ENCODE measurements at places on chromosomes 5 and 9.

GRCh38 chr9:94600258-94600657 is 6.6 kb upstream of the FBP2 start:
- no peak for DNase-seq

- no peak for DNase-seq
These were observed 99.4 kb downstream of the MTREX start for GRCh38 chr5:55407059-55407684.

DNA sequence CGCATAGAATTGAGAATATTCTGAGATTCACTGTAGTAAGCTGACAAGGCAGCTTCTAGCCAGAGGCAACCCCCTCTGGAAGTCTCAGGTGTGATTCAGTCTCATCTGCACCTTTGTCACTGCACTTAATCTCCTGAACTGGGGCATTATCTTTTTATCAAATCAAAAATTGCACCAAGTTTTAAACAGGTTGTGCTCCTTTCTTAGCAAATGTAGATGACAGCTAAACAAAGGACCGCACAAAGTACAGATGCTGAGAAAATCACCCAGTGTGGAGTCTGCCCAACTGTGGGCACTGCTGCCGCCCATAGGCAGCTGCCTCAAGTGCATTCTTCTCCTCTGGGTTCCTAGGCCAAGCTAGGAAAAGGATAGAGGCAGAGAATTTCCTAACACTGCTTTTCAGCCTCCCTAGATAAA is 51.1 kb downstream of the STARD4 start:
- DNase-seq = no peak

- no peak for DNase-seq
These were observed 28.2 kb downstream of the ERGIC1 start for GRCh38 chr5:172862165-172862801.

DNA sequence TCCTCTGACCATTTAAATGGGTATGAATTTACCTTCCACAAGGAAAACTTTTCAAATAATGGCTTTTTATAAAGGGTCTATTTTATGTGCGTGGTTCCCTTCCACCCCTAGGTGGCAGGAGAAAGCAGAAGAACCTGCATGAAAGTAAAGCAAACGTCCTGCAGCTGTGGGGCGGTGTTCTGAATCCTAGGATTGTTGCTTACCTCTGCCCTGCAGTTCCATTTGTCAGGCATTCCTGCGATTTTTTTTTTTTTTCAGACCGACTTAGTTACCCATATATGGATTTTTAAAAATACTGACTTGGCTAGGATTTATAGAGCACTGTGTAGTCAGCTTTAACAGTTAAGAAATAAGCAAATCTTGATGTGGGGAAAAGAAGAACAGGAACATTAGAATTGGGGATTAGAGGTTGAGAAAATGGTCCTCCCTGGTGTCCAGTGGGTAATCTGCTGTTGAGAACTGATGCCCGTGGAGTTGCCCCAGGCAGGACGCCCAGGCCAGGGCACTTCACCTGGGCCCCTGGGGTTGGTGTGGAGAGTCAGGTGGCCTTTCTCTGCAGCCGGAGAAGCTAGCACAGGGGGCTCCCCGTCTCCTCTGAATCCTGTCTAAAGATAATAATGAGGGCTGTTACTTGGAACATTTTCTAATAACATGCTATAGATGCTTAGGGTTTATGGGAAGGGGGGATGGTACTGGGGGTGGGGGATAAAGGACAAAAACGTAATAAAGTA is 30.4 kb upstream of the LTC4S start:
- DNase-seq = peak; percentile 23

GRCh38 chr5:176849611-176850227 is 39.4 kb downstream of the UNC5A start:
- DNase-seq = no peak

GRCh38 chr5:111737716-111738115 is 19.3 kb downstream of the NREP start:
- DNase-seq = no peak

GRCh38 chr5:178289438-178289837 is 56.8 kb upstream of the PHYKPL start:
- no peak for DNase-seq

- no peak for DNase-seq
These were observed 2332.8 kb upstream of the C9orf72 start for GRCh38 chr9:29906065-29906464.

GRCh38 chr9:19550009-19550408 is 141.2 kb downstream of the ACER2 start:
- no peak for DNase-seq

DNA sequence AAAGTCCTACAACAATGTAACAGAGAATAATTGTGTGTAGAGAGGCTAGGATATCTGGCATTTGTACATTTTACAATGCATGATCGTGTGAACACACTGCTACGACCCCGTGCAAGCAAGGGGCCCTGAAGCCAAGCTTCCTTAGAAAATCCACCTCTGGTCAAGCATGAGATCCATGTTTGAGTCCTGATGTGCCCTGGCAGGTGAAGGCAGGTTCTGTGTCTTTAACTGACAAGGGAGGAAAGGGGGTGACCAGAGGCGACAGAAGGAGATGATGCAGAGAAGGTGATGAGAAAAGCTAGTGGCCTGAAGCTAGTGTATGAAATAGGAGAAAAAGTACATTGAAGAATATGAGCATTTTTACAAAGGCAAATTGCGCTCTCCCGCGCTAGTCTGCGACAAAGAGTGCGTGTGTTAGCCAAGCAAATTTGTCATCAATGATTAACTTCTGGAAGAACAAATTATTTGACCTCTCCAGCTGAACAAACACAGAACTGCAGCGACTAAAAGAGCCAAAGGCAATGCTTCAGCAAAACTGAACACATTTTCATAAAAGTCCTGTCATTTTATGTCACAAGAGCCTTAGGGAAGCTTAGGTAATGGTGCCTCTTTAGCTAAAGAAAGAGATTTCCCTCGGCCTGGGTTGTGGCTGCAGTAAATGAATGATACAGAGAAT is 101.7 kb upstream of the DAPK1 start:
- DNase-seq = no peak

DNA sequence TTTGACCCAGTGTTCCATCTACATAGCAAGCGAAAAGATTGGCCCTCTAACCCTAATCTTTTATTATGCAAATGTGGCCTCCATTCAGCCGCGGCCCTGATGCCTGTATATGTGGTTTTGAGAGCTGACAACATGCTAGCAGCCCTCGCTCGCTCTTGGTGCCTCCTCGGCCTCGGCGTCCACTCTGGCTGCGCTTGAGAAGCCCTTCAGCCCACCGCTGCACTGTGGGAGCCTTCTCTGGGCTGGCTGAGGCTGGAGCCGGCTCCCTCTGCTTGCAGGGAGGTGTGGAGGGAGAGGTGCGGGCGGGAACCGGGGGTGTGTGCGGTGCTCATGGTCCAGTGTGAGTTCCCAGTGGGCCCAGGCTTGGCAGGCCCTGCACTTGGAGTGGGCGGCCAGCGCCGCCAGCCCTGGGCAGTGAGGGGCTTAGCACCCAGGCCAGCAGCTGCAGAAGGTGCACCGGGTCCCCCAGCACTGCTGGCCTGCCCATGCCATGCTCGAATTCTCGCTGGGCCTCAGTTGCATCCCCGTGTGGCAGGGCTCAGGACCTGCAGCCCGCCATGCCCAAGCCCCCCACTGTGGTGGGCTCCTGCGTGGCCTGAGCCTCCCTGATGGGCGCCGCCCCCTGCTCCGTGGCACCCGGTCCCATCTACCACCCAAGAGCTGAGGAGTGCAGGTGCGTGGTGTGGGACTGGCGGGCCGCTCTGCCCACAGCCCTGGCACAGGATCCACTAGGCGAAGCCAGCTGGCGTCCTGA is 757.5 kb upstream of the CTNND2 start:
- no peak for DNase-seq

DNA sequence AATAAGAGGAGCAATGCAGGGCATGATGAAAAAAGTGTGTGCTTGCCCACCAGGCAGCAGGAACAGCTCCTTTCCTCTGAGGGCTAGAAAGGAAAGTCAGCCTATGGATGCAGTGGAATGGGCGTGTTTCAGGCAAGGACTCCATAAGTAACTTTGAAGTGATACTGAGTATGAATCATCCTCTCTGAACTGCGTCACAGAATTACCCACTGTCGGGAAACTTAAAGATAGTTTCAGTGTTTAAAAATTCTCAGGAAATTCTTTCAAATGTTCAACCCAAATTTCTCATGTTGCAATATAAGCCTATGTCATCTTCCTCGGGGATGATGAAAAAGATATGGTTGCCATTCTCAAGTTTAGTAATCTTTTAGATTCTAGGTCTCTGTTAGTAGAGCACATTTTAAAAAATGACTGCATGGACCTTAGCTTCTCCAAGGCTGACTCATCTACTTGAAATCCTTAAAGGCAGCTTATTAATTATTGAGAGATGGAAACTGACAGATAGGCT is 27.7 kb downstream of the PTCD2 start:
- DNase-seq = no peak

- no peak for DNase-seq
These were observed 500.0 kb downstream of the PTPRD start for GRCh38 chr9:10112798-10113197.

- no peak for DNase-seq
These were observed 411.8 kb downstream of the CDH10 start for GRCh38 chr5:24232929-24233498.

DNA sequence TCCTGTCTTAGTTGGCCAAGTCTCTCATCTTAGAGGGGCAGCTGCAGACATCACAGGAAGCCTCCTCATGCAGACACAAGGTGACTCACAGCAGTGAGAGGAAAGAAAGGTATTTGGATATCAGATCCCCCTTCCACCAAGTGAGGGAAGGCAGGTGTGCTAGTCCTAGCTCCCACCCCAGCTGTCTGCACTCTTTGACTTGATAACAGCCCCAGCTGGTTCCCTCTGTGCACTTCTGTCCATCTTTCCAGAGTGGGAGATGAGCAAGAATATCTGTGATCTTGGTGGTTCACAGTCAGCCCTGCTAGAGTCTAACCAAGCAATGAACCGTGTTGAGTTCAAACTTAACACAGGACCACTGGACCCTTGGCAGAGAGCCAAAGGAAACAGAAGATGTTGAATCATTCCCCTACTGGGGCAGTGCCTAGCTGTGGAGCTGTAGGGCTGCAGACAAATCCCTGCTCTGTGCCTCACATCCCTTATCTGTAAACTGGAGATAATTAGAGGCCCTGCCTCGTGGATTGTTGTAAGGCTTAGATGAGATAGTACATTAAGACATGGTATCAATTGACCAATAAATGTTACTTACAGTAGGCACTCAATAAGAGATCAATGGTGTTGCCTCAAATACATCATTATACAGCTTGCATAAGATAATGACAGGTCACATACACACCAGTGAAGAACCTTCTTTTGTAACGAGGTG is 39.1 kb downstream of the SH3RF2 start:
- DNase-seq = no peak

DNA sequence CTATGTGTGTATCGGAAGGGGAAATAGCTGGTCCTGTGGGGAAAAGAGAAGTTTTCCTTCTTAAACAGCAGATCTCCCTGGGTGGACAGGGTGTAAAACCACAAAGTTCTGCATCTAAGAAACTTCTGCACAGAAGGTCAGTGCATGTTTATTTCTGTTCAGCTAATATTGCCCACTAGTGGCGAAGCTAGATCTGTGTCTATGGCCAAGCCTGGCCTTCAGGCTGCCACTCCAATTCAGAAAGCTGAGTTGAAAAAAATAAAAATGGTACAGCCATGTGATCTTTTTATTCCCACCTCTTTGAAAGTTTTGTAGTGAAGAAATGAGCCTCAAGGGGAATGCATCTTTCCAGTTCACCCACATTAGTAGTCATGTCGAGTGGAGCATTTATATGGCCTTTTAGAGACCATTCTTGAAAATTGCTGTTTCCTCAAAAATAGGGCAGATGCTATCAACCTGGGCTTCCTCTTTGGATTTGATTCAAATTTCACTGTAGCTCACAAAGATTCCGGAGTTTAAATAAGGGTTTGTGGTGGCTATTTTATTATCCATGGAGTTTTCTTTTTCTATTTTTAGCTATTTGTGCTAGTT is 488.0 kb downstream of the PRELID2 start:
- DNase-seq = no peak

- no peak for DNase-seq
These were observed 40.9 kb downstream of the SVEP1 start for GRCh38 chr9:110538647-110539041.

- no peak for DNase-seq
These were observed 36.2 kb upstream of the ANKRD55 start for GRCh38 chr5:56269216-56269927.

- DNase-seq = no peak
These were observed 209.6 kb upstream of the TNC start for GRCh38 chr9:115327436-115328122.

DNA sequence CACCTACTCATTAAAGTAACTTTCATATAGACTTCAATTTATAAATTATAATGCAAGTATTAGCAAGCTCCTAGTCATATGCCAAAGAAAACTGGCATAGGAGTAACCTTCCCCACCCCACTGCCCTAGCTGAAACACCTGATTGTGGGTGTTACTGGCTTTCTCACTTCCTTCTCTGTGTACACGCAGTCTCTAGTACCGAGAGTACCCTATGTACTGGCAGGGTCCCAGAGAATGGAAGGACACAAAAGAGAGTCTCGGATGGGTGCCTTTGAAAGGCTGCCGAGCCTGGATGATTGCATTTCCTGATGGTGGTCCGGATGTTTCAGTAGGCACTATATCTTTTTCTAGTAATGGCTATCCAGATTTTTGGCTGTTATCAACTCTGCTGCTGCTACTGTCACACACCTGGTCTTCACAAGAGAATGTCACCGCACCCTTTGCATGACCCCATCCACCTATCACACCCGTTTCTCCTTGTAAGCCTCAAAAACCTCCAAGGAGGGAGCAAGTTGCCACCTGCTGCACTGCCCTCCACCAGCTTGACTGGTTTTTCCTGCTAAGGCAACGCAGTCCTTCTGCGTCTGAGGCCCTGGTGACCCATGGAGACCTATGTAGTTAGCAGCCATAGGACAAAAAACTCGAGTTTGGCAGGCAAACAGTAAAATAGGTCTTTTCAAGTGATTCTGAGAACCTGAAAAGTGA is 53.8 kb upstream of the CLINT1 start:
- no peak for DNase-seq

DNA sequence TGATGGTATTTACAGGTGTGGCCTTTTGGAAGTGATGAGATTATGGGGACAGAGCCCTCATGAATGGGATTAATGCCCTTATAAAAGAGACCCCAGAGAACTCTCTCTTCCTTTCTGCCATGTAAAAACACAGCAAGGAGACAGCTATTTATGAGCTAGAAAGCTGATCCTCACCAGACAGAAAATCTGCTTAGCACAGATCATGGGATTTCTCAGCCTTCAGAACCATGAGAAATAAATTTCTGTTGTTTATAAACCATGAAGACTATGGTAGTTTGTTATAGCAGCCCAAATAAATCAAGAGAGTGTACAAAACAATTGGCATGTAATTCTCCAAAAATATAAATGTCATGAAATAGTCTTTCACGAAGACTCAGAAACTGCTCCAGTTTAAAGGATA is 211.0 kb downstream of the PDE4D start:
- no peak for DNase-seq

GRCh38 chr5:115126303-115126702 is 43.4 kb downstream of the TRIM36 start:
- DNase-seq = no peak

GRCh38 chr5:73883646-73884045 is 257.6 kb downstream of the ARHGEF28 start:
- DNase-seq = no peak

DNA sequence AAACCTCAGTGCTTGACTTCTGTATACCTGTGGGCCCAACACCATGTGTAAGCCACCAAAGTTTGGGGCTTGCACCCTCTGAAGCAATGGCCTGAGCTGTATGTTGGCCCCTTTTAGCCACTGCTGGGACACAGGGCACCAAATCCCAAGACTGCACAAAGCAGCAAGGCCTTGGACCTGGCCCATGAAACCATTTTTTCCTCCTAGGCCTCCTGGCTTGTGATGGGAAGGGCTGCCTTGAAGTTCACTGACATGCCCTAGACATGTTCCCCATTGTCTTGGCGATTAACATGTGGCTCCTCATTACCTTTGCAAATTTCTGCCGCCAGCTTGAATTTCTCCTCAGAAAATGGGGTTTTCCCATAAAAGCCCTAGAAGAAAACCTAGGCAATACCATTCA is 345.5 kb downstream of the MLLT3 start:
- DNase-seq = no peak
